Ascending aorta (tissue), 2 donors: ENCODE measurements at places on chromosomes 1 and 21. TPM values are rescaled to one million over a fixed set of nuclear protein-coding genes. Genes with fewer than 3 reads are reported as not detected.

DNA sequence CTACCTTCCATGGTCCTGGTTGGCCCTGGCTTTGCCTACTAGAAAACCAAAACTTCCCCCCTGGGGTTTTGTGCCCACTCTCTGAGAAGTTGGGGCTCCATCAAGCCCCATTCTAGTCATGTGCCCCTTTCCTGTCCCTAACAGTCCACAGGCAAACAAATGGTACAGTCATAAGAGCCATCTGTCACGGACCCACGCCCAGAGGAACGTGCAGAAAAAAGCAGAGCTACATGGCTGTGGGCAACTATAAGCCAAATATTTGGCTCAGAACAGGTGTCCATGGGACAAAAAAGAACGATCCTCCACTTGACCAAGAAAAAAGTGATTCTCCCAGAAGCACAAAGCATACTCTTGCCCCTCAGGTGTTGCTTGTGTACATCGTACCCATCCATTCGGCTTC lies 14.6 kb upstream of the TRNAU1AP start:
- DNase-seq = no peak
- no peak overlapping the region for H3K27ac ChIP-seq
- no peaks in the 10 kb centered on the region for H3K36me3 ChIP-seq
- H3K27me3 ChIP-seq = no peaks in the 10 kb centered on the region

DNA sequence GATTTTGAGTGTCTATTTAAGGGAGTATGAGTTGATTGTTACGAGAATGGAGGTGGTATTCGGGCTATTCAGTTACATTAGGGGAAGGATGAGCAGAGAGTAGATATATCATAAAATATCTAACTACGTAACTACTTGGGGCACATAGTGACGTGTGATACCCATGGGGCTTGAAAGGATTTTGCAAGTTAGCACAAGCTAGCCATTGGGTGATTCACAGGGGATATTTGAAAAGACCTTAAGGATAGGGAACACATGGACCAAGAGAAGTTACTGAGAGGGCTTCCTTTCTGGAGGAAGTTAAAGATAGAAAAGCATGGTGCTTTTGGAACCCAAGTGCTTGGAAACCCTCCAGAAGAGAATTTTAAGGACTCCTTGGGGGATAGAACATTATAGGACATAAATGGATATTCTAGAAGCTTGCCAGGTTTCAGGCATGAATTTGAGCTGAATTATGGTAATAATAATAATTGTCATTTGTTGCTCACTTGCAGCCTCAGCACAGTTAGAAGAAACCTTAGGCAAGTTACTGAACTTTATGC lies 5.4 kb downstream of the DISP1 start:
- no peak overlapping the region for H3K27ac ChIP-seq
- no peak for DNase-seq
- no peak overlapping the region for H3K4me3 ChIP-seq
- no peaks in the 10 kb centered on the region for H3K4me1 ChIP-seq

GRCh38 chr1:169086603-169087455 lies 19.7 kb upstream of the ATP1B1 start:
- DNase-seq = no peak
- no peaks in the 10 kb centered on the region for H3K27me3 ChIP-seq
- H3K27ac ChIP-seq = no peak overlapping the region
- no peak overlapping the region for H3K4me3 ChIP-seq

DNA sequence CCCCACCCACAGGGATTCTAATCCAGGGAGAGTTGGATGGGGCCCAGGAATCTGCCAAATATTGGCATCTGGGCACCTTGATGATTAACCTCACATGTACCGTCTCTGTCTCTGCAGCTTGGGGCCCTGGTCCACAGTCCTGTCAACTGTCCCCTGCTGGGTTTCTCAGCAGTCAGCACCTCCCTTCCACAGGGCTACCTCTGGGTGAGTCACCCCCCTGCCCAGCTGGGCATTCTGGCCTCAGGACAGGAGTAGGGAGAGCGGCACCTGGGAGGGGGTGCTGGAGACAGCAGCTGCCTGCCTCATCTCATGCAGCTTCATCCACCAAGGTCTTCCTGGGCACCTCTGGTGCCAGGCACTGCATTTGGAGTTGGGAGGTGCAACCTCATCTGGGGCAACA lies 100.6 kb upstream of the ACTL8 start:
- H3K4me3 ChIP-seq = no peak overlapping the region
- no peaks in the 10 kb centered on the region for H3K27me3 ChIP-seq
- peaks cover 1% of the 10 kb centered on the region for H3K4me1 ChIP-seq
- H3K36me3 ChIP-seq = peaks cover 90% of the 10 kb centered on the region
- peak overlapping the region; percentile 94 for H3K27ac ChIP-seq
- DNase-seq = no peak

DNA sequence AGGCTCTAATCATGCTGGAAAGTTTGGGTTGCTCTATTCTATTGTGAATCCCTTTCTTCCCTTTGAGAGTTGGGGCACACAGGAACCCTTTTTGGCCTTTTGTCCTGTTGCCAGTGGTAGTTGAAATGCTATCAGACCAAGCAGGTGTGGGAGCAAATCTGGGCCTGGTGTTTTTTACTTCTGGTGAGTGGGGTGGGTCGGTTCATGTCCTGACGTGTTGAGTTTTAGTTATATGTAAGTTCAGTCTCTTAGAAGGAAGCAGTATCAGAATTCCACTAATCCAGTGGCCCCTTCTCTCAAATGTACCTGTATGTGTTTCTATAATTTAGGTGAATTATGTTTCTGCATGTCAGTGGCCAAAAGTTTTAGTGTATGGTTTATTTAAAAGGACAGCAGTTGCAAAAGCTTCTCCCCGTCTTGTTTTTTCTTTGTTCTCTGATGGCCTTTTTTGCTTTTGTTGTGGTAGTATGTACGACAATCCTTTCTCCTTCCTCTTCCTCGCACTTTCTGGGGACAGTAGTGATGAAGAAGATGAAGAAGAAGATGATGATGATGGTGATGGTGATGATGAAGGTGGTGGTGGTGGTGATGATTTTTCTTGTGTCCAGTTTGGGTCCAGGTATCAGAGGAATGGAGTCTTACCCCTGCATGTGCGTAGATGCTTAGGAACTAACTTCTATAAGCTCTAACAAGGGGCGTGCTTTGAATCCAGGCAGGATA lies 74.2 kb downstream of the UBE4B start:
- peak overlapping the region; percentile 94 for H3K27ac ChIP-seq
- no peak for DNase-seq
- H3K4me3 ChIP-seq = no peak overlapping the region

The NRIP1 gene
- total RNA-seq = 4.8 TPM

The FAM177B gene
- not detected for total RNA-seq

The GPR37L1 gene
- total RNA-seq = not detected

The DTL gene
- total RNA-seq = not detected

DNA sequence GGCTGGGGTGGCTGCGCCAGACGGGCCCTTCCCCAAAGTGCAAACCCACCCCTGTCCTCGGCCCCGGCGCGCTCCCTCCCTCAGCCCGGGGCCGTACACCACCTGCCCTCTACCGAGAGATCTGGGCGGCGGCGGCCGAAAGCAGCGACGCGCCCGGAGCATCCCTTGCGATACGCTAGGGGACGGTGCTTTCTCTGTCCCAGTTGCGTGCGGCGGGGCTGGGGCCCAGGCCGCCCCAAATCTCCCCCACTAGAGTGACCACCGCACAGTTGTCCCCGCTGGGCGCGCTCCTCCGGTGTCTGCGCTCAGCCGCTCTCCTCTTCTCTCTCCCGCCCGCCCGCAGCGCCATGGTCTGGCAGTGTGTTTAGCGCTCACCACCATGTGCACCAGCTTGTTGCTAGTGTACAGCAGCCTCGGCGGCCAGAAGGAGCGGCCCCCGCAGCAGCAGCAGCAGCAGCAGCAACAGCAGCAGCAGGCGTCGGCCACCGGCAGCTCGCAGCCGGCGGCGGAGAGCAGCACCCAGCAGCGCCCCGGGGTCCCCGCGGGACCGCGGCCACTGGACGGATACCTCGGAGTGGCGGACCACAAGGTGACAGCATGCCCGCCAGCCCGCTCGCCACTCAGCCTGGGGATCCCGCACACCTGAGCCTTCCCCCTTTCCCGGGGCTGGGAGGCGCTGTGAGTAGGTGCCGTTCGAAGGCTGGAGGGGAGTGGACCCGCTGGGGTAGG lies 1.0 kb downstream of the ST6GALNAC5 start:
- no peaks in the 10 kb centered on the region for H3K36me3 ChIP-seq
- H3K4me1 ChIP-seq = no peaks in the 10 kb centered on the region
- no peaks in the 10 kb centered on the region for H3K27me3 ChIP-seq
